ENCODE measurements at places on chromosomes 12 and 14.

GRCh38 chr12:120892265-120892664, 11.9 kb downstream of the SPPL3 start:
- no peak for DNase-seq

- DNase-seq = no peak
These were observed 36.0 kb downstream of the FMNL3 start for GRCh38 chr12:49671031-49671765.

DNA sequence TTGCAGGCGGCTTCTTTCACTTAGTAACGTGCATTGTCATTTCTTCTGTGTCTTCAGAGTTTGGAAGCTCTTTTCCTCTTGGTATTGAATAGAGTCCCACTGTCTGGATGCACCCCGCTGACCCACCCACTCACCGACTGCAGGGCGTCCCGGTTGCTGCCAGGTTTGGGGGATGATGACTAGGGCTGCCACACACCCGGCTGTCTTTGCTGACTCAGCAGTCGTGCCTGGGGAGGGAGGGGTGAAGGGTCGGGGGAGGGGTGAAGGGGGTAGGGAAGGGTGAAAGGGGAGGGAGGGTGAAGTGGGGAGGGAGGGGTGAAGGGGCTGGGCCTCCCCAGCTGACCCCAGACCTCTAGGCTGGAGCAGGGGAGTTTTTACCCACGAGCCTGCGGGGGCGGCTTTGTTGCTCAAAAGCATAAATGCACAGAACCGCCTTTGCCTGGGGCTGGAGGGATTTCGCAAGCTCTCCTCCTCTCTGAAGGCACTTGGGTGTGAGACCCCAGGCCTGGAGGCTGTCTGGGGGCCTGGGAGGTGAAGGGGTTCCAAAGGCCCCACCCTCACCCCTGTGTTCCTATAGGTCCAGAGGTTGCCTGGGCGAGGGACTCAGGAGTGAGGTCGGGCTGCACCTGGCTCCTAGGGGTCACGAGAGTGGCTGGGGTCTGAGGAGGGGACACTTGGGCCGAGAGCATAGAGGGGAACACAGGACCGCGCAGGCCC, 31.3 kb upstream of the ULK1 start:
- no peak for DNase-seq

DNA sequence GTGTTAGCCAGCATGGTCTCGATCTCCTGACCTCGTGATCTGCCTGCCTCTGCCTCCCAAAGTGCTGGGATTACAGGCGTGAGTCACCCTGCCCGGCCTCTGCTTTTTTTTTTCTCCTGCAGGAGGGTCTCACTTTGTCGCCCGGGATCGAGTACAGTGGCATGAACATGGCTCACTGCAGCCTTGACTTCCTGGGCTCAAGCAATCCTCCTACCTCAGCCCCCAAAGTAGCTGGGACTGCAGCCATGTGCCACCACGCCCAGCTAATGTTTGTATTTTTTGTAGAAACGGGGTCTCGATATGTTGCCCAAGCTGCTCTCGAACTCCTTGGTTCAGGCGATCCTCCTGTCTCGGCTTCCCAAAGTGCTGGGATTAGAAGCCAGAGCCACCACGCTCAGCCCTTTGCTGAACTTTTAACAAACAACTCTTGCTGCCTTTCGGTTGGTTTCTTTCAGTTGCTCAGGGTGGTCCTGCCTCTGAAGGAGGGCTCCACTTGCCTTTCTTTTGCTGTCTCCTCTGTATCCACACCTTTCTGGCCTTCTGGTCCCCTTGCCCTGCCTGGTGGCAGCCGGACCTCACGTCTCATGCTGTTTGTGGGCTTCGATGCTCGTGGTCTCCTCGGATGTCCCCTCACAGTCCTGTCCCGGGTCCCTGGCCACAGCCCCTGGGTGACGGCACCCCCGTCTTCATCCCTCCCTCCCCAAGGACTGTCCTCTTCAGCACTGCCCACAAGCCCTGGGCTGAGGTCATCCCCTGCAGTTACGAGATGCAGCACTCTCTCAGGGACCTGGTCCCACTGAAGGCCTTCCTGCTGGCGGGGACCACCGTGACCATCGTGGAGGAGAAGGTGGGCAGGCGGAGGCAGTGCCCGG, 3.8 kb upstream of the B3GNT4 start:
- DNase-seq = no peak

GRCh38 chr12:3116106-3116844, 39.1 kb downstream of the TSPAN9 start:
- no peak for DNase-seq
